ENCODE measurements at places on chromosomes 11 and 22. TPM values are rescaled to one million over a fixed set of nuclear protein-coding genes. Genes with fewer than 3 reads are reported as not detected.

Gene CD248
- 1.1 TPM for total RNA-seq

Gene SNX32
- total RNA-seq: not detected

Gene MIAT
- total RNA-seq: 0.10 TPM

Gene FGF3
- total RNA-seq: not detected

Gene FREY1
- total RNA-seq: not detected

DNA sequence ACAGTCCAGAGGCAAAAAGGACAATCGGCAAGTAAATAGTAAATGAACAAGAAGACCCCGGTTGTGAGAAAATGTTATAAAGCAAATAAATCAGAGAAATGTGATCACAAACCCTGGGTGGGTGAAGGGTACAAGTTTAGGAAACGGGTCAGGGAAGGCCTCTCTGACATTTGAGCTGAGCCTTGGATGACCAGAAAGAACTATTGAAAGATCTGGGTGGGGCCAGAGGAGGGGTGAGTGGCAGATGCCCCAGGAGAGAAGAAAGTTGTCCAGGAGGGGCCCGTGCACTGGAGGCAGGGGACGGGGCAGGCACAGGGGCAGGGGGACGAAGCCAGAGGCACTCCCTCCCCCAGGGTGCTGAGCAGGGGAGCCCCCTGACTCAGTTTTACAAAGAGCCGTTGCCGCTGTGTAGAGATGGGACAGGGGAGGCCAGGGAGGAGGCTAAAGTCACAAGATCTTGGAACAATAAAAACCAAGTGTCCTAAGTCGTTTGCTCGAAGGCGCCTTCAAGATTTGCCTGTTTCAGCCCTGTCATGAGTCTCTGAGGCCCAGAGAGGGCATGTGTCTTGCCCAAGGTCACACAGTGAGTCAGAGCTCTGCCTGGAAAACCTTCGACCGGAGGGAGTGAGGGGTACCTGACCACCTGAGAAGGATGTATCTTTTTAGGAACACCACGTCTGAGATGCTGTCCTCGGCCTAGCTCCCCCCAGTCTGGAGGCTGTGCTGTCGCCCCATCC lies 10.8 kb upstream of the PDGFB start:
- no peak for DNase-seq

DNA sequence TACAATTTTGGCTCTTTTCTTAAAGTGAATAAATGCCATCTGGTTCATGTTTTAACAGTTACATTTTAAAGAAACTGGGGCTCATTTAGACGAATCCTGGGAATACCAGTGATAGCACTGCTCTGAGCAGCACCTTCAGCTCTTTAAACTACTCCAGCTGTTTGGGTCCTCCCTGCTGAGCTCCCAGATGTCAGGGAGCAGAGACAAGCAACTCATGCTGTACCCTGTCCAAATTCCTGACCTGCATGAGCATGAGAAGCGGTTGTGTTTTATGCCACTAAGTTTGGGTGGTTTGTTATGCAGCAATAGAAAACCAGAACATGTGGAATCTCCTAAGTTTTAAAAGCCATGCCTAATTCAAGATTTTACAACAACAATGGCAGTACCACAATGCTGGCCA lies 90.0 kb downstream of the FDX1 start:
- no peak for DNase-seq

DNA sequence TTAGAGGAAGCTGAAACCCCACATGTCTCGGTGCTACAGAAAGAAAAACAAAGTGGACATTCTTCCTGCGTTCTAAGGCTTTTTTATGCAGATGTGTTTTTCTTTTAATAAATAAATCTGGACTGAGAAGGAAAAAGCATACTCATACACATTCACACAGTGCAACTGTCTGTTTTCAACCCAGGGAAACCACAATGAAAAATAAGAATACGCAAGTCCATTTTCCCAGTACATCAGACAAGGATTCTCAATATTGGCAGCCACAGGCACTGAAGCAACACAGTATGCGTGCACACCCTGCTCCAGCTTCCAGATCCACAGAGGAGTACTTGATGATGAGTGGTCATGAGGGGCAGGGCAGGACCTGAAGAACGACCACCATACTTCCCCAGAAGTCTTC lies 86.9 kb downstream of the ETS1 start:
- no peak for DNase-seq

DNA sequence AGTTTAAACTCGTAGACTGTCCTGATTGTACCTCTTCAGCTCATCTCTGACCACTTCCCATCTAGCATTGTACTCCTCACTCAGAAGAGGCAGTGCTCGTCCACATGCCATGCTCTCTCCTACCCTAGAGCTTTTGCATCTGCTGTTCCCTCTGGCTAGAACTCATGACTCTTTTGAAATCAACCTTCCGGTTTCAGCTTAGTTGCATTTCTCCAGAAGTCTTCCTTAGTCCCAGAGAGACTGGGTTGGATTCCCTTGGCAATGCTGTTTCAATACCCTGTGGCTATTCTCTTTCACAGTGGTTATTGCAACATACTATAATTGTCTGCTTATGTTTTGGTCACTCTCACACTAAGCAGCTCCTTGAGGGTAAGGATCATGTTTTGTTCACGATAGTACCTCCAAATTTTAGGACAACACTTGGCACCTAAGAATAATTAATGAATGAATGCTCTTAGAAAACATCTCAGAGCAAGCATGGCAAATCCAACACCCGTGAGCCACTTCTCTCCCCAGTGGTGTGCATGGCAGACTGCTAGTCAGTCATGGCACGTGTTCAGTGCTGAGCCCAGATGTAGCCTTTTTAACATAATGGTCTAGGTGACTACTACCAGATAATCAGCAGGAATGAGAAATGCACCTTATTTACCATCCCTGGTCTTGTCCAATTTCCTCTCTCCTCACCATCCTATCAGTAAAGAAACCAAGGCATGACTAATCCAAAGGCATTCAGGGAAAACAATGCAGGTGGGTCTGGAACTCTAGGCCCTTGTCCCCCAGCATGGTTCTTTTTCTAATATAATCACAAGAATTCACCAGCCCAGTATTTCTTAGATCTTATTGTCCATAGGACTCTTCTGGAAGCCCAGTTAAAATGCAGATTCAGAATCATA lies 14.5 kb downstream of the SEPTIN3 start:
- no peak for DNase-seq

DNA sequence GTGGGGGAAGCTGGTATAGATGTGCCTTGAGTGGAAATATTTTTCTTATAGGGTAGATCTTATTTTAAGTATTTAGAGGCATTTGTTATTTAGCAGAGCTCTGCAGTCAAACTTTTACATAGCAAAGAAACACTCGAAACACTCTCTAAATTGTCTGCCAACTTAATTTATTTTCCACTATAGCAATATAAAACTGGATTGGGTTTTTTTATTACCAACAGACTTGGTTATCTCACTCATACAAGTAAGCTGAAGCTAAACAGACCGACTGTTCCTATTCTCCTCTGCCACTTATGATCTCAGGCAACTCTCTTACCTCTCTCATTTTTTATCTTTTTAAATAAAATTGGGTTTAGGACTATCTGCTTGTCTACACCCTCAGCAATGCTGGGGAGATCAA lies 4.6 kb downstream of the RAB38 start:
- DNase-seq: no peak

- no peak for DNase-seq
Observed at GRCh38 chr22:45029501-45029900, 19.7 kb upstream of the PHF21B start.

DNA sequence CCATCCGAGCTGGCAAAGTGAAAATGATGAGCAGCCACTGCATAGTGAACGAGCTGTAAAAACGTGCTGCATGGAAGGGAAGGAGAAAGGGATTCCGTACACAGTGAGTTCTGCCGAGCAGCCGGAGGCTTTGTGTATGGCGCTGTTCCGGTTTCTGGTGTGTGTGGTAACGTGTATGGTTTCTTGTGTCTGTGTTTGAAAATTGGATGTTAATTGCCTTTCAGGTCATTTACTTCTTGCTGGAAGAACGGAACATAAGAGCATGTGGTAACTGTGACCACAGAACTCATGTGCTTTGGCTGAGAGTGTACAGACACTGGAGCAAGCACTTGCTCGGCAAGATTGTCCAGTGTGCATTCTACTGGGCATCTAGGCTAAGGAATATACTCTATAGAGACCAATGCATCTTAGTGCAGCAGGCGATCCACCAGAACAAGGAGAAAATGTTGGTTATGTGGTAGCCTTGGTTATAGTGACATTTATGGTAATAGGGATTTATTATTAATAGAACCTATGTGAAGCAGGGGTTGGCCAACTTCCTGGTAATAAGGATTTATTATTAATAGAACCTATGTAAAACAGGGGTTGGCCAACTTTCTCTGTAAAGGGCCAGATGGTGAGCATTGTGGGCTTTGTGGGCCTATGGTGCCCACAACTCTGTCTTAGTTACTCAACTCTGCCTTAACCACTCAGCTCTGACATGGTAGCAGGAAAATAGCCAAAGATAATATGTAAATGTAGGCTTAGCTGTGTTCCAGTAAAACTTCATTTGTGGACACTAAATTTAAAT lies 49.2 kb downstream of the GRAMD1B start:
- DNase-seq: no peak

GRCh38 chr11:59918987-59919589 lies 19.1 kb upstream of the OOSP1 start:
- no peak for DNase-seq

GRCh38 chr11:10503221-10503620 lies 37.8 kb downstream of the RNF141 start:
- no peak for DNase-seq
